ENCODE measurements at places on chromosomes 2 and 18.
A peak's percentile ranks its signal among the peaks of the same experiment; 100 is the strongest.

DNA sequence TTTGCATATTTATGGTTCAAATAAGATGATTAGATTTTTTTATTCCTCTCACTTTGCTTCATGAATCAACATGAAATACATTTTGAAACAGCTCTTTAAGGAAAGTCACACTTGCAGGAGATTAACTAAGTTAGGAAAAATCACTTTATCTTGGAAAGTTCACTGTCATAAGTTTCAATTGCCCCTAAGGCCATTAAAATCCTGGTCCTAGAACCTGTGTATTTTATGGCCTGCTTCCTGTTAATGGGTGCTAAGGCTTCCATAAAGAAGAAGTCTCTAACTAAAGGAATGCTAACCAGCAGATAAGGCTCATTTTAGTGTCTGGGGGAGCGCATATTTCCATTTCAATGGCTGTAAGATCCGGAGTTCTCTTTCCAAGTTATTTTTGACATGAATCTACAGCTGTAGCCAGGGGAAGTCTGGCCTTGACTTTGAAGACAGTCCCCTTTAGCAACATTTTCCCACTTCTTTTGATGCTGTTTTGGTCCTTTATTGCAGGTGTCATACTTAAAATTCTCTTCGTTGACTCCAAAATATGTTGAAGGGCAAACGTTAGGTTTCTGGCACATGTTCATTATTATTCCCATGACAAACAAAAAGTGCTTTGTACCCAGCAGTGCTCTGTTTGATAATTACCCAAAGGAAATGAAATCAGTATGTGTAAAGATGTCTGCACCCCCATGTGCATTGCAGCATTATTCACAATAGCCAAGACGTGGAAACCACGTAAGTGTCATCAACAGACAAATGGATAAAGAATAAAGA, 34.4 kb upstream of the SH3BP4 start:
- peak; percentile 38 for DNase-seq

GRCh38 chr2:170715932-170716777, 1.0 kb downstream of the SP5 start:
- peak; percentile 72 for DNase-seq

GRCh38 chr2:55431982-55432627, 12.4 kb upstream of the CCDC88A start:
- DNase-seq, result peak; percentile 28

GRCh38 chr2:173017646-173018420, 57.8 kb upstream of the MAP3K20 start:
- no peak for DNase-seq

GRCh38 chr2:175677880-175678279, 324.2 kb downstream of the LNPK start:
- no peak for DNase-seq

GRCh38 chr2:219448776-219449341, 14.2 kb downstream of the SPEG start:
- DNase-seq, result peak; percentile 72

DNA sequence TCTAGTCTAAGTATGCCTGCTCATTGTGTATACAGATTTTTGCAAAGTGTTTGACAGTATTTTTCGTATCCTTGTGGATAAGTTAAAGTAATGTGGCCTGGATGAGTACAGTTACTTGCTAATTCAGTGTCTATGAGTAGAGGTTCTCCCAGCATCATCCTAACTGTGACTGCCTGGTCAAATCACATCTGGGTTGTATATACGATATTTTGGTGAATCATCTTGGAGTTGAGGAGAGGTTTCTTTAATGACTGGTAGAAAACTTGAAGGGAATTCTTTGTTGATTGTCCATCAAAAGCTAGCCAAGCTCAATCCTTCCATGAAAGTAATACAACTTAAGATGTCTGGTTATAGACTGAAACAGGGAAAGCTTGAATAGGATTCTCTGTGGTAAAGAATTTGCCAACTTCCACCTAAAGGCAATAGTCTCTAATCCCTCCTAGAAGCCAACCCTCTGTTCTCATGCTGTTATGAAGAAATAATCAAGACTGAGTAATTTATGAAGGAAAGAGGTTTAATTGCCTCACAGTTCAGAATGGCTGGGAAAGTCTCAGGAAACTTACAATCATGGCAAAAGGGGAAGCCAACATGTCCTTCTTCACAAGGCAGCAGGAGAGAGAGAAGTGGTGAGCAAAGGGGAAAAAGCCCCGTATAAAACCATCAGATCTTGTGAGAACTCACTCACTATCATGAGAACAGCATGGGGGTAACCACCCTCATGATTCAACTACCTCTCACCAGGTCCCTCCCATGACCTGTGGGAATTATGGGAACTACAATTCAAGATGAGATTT, 19.4 kb upstream of the RALBP1 start:
- no peak for DNase-seq

GRCh38 chr2:216315802-216316603, 56.3 kb downstream of the MARCHF4 start:
- DNase-seq, result peak; percentile 84
